GDM1 (cell line): ENCODE measurements at places on chromosomes 4 and X.

GRCh38 chr4:14837860-14838259 is 164.4 kb upstream of the CPEB2 start:
- DNase-seq, result peak; percentile 3

- DNase-seq, result peak; percentile 29
Observed at GRCh38 chr4:123398066-123398852, 1.7 kb downstream of the SPRY1 start.

DNA sequence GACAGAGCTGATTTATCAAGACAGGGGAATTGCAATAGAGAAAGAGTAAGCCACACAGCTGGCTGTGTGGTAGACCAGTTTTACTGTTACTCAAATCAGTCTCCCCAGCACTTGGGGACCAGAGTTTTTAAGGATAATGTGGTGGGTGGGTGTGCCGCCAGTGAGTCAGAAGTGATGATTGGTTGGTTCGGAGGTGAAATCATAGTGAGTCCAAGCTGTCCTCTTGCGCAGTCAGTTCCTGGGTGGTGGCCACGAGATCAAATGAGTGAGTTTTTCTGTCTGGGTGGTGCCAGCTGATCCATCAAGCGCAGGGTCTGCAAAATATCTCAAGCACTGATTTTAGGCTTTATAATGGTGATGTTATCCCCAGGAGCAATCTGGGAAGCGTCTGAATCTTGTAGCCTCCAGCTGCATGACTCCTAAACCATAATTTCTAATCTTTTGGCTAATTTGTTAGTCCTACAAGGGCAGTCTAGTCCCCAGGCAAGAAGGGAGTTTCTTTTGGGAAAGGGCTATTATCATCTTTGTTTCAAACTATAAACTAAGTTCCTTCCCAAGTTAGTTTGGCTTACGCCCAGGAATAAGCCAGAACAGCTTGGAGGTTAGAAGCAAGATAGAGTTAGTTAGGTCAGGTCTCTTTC is 44.0 kb upstream of the PPP1R2C start:
- no peak for DNase-seq

- no peak for DNase-seq
Observed at GRCh38 chr4:106269711-106270110, 46.3 kb downstream of the TBCK start.

- DNase-seq, result no peak
Observed at GRCh38 chr4:71932941-71933340, 98.9 kb upstream of the NPFFR2 start.

DNA sequence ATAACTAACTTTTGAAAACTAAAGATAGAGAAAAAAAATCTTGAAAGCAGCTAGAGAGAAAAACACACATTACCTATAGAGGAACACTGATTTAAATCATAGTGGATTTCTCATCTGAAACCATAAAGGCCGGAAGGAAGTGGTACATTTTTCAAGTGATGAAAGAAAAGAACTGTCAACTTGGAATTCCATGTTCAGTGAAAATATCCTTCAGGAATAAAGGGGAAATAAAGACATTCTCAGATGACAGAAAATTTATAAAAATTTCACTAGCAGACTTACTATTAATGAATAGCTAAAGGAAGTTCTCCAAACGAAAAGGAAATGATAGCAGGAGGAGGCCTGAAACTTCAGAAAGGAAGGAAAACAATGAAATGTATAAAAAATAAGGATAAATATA is 7.6 kb upstream of the JADE3 start:
- no peak for DNase-seq

- peak; percentile 47 for DNase-seq
Observed at GRCh38 chrX:119682019-119682989, 10.7 kb downstream of the SEPTIN6 start.

- DNase-seq, result no peak
Observed at GRCh38 chr4:16993956-16994840, 95.8 kb upstream of the LDB2 start.

DNA sequence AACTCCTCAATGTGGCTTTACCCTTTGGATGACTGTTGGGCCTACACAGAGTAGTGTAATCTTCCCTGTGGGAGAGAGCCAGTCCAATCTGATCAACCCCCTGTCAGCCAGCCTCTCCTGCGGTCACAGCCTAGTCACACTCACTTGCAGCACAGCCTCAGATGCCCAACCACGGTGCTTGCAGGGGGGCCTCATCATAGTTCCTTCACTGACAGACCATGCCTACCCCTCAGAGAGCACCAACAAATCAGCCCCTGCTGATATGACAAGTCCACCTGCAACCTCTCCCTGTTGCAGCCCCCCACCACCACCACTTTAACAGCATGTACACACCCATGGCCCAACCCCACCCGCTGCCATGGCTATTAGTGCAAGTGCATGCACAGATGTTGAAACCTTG is 146.8 kb downstream of the HMGN5 start:
- no peak for DNase-seq

DNA sequence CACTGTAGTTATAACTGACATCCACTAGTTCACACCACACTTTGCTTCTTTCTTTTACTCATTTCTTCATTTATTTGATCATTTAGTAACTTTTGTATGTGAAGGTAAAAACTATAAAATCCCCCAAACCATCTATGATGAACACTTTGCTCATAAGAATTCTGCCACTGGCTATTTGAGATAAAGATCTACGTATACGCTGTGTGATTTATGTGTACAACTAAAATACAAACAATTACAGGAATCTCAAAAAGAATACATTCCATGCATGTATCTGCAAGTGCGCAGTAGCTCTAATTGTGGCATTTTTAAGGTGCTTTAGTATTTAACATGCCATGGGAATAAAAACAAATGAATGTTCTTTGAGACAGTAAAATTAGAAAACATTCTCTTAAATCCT is 156.9 kb upstream of the NAP1L5 start:
- DNase-seq, result no peak

DNA sequence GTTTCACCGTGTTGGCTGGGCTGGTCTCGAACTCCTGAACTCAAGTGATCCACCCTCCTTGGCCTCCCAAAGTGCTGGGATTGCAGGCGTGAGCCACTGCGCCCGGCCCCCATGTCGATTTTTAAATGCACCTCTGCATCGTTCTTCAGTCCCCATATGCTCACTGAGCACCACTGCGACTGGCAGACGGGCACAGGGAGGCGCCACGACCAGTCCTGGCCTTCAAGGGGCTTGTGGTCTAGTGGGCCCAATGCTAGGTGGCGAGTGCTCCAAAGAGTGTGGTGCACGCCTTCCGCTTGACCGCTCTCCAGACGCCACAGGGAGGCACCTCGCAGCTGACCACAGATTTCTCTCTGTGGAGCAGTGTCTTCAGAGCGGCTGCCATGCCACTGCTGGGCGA is 11.7 kb upstream of the MSANTD1 start:
- no peak for DNase-seq
